Heart left ventricle (tissue), 16 donors: ENCODE measurements at places on chromosomes 13 and 19. TPM values are rescaled to one million over a fixed set of nuclear protein-coding genes. Genes with fewer than 3 reads are reported as not detected.
A peak's percentile ranks its signal among the peaks of the same experiment; 100 is the strongest.

DNA sequence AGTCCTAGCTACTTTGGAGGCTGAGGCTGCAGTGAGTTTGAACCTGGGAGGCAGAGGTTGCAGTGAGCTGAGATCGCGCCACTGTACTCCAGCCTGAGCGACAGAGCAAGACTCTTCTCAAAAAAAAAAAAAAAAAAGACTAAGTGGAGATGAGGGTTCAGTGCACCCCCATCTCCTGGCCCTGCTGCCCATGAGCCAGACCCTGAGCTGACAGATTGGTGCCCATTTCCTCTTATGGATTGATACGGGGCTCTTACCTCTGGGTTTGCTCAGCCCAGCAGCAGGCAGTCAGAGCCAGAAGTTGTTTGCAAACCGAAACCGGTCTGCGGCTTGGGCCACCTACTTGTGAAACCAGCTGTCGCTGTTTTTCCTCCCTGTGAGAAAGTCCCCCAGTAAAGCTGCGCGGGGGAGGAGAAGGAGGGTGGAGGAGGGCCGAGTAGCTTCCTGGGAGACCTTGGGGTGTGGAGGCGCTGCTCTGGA is 36.9 kb downstream of the ARRDC2 start:
- DNase-seq: peak; percentile 85

DNA sequence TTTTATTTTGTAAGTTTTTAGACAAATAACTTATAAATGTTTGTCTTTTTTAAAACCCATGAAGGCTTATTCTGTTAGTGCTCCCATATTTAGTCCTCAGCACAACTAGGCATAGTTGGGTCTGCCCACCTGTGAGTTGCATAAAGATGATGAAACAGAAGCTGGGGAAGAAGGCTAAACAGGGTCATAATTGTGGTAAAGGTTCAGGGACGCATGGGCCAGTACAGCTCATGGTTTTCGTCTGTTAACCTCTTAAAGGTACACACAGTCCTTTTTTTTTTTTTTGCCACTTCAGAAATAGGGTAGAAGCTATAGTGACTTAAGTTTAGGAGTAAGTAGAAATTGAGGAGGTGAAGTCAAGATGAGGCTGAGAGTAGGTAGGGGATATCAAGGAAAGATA is 58.3 kb downstream of the TM9SF2 start:
- DNase-seq: no peak

DNA sequence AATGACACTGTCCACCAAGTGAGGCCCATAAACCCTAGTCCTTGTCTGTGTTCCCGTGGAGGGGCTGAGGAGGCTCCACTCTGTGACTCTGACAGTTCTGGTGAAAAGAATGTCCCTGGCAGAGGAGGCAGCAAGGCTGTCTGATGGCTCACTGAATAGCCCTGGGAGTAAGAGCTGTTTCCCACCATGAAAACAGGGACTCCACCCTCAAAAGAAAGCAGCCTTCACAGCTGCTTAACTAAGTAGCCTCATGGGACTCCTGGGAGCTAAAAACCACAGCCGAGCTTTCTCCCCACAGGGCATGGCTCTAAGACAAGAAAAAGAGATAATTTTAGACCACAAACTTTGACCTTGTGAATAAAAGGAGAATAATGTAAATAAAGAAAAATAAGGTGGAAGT is 135.1 kb upstream of the FRY start:
- DNase-seq: peak; percentile 55

DNA sequence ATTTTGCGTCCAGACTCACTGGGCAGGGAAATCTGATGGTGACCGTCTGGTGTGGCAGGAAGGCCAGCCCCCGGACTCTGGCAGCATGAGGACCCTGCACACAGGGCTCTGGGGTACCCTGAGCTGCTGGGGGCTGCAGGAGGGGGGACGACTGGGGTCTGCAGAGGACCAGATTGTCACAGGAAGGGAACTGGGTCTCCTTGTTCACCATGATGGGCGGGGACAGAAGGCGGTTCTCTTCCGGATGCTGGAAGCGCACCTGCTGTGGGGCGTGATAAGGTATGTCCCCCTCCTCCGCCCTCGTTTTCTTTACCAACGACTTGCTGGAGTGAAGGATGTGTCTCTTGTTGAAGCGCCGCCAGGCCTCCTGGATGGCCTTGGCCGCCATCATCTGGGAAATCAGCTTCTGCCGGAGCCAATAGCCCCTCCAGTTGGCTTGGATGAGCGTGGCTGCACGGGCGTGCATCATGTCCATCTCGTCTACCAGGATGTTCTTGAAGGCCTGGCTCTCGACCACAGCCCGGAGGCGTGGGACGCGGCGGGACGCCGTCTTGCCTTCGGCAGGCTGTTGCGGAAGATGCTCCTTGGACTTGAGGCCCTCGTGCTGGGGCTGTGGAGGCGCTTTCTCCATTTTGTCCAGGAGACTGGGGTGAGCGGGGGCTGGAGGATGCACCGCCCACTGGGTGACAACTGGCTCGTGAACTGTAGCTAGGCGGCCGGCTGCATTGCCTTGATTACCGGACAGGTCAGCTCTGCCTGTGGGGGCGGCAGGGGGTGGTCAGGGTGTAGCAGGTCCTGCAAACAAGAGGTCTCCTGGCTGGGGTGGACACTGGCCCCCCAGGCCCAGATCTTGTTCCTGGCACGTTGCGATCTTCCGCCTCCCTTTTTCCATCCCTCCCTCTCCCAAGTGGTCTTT is 7.2 kb downstream of the IQCN start:
- DNase-seq: no peak

- no peak for DNase-seq
Observed at GRCh38 chr13:48656608-48657007, 2.9 kb downstream of the CYSLTR2 start.

B9D2 gene
- 2.5 TPM for total RNA-seq

PLD3 gene
- total RNA-seq: 138 TPM

C1QTNF9B gene
- total RNA-seq: 0.56 TPM

GRIN3B gene
- total RNA-seq: not detected

ANKRD24 gene
- not detected for total RNA-seq

MYH14 gene
- total RNA-seq: 87.0 TPM

KLK3 gene
- not detected for total RNA-seq
